Uterus (tissue), 4 donors: ENCODE measurements at places on chromosomes 5 and 9. TPM values are rescaled to one million over a fixed set of nuclear protein-coding genes. Genes with fewer than 3 reads are reported as not detected.

DNA sequence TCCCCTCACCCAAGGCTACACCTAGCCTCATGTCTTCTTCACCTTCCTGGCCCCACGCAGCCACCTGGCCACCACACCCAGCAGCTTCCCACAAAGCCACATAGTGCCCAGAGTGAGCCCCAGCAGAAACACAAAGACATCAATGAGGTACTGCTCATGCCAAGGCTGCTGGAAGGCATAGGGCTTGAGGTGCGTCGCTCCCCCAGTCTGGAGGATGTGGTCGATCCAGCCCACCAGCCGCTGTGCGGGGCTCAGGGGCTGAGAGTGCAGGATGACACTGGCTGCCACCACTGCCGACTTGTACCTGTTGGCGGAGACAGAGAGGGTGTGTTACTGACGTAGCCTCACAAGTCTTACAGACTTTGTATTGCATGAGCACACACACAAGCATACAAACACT lies 15.8 kb upstream of the CAPSL start:
- no peak for DNase-seq

DNA sequence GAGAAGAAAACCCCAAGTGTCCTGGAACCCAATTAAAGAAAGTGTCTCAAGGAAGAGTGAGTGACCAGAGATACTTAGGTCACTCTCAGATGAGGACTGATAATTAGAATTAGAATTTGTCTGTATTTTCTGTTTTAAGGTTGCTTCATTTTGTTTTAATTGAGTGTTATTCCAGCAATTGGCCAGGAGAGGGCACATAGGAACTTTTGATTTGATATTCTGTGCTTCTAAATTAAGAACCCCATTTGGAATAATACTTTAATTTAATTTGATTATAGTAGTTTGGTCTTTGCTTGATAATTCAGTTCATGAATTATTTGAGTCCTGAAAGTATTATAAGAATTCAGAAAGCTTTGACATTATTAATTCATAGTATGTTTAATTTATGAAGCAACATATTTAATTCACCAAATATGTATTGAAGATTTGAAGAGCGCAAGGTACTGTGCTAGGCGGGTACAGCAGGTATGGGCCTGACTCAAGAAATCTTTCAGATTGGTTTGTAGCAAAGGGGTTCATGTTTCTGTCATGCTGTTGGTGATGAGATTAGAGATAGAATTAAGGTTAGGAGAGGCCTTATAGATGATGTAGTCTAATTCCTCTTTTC lies 4.9 kb downstream of the MRPL22 start:
- DNase-seq = no peak

IFT74 gene
- 19.7 TPM for total RNA-seq

- DNase-seq = no peak
Measured at GRCh38 chr5:174348311-174348981, 302.9 kb downstream of the NSG2 start.

DNA sequence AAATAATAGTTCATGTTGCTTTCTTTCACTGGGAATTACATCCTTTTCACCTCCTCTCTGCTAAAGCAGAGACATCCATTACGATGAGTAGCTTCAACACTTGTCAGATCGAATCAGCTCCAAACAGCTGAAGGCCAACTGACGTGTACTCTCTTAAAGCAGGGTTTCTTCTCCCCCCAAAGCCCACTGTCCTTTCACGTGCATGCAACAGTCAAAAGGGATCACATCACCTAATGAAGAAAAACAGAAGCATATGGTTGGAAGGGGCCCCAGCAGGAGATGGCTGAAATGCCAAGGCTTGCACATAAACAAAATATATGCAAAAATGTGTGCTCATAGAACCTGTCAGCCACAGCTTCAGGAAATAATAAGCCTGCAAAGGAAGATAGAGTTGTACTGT lies 421.6 kb downstream of the ANXA1 start:
- no peak for DNase-seq

DUSP1 gene
- 2,046 TPM for total RNA-seq

PCDHA9 gene
- total RNA-seq = 0.59 TPM

CCL27 gene
- total RNA-seq = not detected

- DNase-seq = no peak
Measured at GRCh38 chr5:43699910-43700309, 96.9 kb downstream of the NNT start.

UGT3A1 gene
- not detected for total RNA-seq

MED27 gene
- total RNA-seq = 12.6 TPM

- DNase-seq = no peak
Measured at GRCh38 chr5:109769597-109770291, 80.0 kb downstream of the MAN2A1 start.

DNA sequence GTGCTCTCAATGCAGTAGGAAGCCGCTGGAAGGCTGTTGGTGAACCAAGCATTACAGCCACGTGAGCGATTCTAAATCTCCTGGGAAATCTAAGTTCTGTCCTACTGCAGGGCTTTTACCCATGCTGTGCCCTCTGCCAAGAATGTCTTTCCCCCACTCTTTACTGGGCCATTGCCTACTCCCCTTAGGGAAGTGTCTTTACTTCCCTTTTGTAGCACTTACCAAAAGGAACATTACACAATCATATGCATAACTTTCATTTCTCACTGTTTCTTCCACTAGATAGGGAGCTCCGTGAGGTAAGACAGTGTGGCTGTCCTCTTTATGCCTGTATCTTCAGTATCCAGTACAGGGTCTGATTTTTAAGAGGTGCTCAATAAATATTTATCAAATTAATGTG lies 241.7 kb upstream of the NR4A3 start:
- DNase-seq = no peak

NXNL2 gene
- total RNA-seq = 32.4 TPM

ECSCR gene
- total RNA-seq = 68.9 TPM

DNA sequence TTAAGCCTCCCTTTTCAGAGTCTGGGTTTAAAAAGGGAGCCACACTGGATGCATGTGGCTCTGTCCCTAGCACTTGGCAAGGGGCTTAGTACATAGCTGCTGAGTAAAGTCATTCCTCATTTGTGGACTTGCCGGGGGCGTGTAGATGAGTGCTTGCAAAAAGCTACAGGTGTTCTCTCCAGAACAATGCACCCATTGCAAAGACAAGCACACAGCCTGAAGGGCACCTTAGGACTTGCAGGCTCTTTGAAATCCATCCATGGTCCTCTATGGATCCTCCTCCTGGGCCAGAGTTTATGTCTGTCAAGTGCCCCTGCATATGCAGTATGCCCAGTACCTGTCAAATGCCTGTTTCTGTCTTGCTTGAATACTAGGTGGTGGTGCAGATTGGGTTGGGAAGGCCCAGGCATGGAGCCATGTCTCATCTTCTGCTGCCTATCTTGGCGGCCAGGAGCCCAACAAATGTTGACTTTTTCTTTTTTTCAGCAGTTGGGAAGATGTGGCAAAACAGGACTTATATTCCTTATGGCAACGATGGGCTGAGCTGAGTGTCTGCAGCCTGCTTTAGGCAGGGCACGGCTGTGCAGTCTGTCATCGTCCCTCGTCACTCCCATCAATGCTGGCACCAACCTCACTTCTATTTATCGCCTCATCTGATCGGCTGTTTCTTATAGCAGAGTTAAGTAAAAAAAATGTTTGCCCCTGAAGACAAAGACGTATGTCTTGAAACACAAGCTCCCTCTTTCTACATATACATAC lies 18.5 kb upstream of the SMIM32 start:
- DNase-seq = no peak

UBE2QL1 gene
- total RNA-seq = 0.34 TPM

IRX1 gene
- not detected for total RNA-seq

DNA sequence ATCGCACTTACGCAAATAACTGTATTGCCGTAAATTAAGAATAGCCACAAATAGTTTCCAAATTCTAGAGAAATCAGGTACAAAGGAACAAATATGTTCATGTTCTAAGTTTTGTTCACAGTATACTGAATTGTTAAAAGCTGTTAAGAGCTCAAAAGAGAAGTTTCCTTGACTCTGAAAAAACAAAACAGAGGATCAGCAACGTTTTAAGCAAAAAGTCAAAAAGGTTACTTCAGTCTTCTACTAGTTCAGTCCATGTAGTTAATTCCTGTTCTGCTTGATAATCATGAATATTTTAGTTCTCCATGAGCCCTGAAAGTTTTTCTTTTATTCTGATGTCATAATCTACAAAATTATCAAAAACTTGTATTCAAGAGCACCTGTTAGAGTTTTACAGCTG lies 128.6 kb upstream of the MAST4 start:
- DNase-seq = no peak

GRCh38 chr5:82466986-82467561 lies 188.9 kb upstream of the RPS23 start:
- DNase-seq = peak; percentile 28

DNA sequence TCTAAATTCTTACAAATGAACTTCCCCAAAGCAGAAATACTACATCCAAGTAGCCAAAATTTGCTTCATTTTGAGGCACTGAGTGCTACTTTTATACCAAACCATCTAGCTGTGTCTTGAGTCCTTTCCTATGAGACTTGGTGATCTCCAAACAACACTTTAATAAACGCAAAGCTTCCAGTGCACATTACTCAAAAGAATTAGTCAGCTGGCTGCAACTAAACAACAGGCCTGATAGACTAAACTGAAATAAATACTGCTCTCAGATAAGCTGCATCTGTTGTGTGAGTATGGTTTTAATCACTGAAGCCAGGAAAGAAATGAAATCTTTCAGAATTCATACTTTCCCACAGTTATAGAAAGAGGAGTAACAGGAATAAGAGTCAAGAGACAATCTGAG lies 80.3 kb downstream of the VCAN start:
- DNase-seq = no peak

GRCh38 chr5:140992828-140993227 lies 26.6 kb downstream of the PCDHAC2 start:
- DNase-seq = no peak

- DNase-seq = peak; percentile 69
Measured at GRCh38 chr9:14366076-14366475, 52.1 kb upstream of the NFIB start.

- no peak for DNase-seq
Measured at GRCh38 chr5:82351754-82352145, 73.6 kb upstream of the RPS23 start.
